ENCODE measurements at places on chromosomes 3 and 15.

GRCh38 chr3:67462187-67462586 is 192.2 kb downstream of the SUCLG2 start:
- H3K27me3 ChIP-seq, result no peaks in the 10 kb centered on the region
- H3K36me3 ChIP-seq, result no peaks in the 10 kb centered on the region
- H3K27ac ChIP-seq, result no peak overlapping the region
- no peak for DNase-seq

DNA sequence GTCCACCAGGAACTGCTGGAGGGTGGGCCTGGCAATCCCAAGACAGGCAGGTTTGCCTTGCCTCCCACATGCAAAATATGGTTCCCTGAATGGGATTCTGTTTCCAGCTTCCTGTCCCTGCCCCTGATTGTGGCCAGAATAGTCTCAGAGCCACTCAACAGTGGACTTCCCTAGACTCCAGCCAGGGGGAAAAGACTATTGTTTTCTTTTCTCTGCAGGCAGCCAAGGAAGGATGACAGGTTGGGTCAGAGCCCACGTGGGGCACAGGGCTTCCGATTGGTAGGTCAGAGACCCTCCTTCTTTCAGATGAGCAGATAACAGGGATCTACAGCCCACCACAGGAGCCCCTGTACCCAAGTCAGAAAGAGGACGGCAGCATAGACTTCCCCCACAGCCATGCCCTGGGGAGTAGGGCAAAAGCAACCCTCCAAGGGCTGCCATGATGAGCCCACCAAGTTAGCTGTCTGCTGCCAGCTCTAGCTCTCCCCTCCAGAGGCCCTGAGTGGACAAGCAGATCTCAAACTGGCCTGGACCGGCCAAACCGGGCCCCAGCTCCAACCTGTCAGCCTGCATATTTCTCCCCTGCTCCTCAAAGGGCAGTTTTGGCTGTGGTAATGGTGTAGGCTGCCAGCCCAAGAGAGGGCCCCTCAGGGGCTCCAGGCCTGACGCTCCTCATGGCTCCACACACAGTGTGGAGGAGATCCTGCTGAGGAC is 6.4 kb downstream of the TLR9 start:
- no peaks in the 10 kb centered on the region for H3K27me3 ChIP-seq
- H3K27ac ChIP-seq, result peak overlapping the region; percentile 80

- no peak overlapping the region for H3K4me3 ChIP-seq
- H3K4me1 ChIP-seq, result no peaks in the 10 kb centered on the region
- H3K27me3 ChIP-seq, result no peaks in the 10 kb centered on the region
- no peaks in the 10 kb centered on the region for H3K36me3 ChIP-seq
- no peak overlapping the region for H3K27ac ChIP-seq
Observed at GRCh38 chr15:37888356-37888755, 46.1 kb upstream of the TMCO5A start.

DNA sequence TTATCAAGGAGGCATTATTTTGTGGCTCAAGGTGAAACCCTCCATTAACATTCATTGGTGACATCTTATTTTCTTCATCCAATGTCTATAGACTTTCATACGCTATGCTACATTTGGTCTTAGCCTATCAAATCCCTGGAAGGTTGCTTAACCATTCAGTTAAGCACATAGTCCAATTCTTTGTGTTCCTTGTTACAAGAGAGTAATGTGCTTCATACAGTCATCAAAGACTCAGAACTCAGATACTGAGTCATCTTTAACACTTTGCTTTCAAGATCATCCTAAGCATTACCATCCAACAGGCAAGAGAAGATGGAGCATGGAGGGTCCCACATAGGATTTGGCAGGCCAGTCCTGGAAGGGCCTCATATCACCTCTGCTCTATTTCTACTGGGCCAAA is 1202.1 kb downstream of the ROBO1 start:
- DNase-seq, result no peak
- H3K27ac ChIP-seq, result no peak overlapping the region
- no peaks in the 10 kb centered on the region for H3K27me3 ChIP-seq
- H3K4me1 ChIP-seq, result no peaks in the 10 kb centered on the region
- no peak overlapping the region for H3K4me3 ChIP-seq

- no peaks in the 10 kb centered on the region for H3K4me1 ChIP-seq
- H3K4me3 ChIP-seq, result no peak overlapping the region
- H3K27ac ChIP-seq, result no peak overlapping the region
- H3K36me3 ChIP-seq, result no peaks in the 10 kb centered on the region
Observed at GRCh38 chr15:65962187-65962586, 92.9 kb downstream of the RAB11A start.

- no peaks in the 10 kb centered on the region for H3K36me3 ChIP-seq
- H3K4me3 ChIP-seq, result no peak overlapping the region
- H3K27ac ChIP-seq, result no peak overlapping the region
- no peaks in the 10 kb centered on the region for H3K27me3 ChIP-seq
Observed at GRCh38 chr3:134600685-134601463, 49.9 kb downstream of the KY start.

- no peaks in the 10 kb centered on the region for H3K27me3 ChIP-seq
- no peak overlapping the region for H3K27ac ChIP-seq
- H3K4me3 ChIP-seq, result no peak overlapping the region
- DNase-seq, result no peak
- H3K4me1 ChIP-seq, result no peaks in the 10 kb centered on the region
- H3K36me3 ChIP-seq, result no peaks in the 10 kb centered on the region
Observed at GRCh38 chr3:151331696-151332095, 2.3 kb upstream of the P2RY13 start.

DNA sequence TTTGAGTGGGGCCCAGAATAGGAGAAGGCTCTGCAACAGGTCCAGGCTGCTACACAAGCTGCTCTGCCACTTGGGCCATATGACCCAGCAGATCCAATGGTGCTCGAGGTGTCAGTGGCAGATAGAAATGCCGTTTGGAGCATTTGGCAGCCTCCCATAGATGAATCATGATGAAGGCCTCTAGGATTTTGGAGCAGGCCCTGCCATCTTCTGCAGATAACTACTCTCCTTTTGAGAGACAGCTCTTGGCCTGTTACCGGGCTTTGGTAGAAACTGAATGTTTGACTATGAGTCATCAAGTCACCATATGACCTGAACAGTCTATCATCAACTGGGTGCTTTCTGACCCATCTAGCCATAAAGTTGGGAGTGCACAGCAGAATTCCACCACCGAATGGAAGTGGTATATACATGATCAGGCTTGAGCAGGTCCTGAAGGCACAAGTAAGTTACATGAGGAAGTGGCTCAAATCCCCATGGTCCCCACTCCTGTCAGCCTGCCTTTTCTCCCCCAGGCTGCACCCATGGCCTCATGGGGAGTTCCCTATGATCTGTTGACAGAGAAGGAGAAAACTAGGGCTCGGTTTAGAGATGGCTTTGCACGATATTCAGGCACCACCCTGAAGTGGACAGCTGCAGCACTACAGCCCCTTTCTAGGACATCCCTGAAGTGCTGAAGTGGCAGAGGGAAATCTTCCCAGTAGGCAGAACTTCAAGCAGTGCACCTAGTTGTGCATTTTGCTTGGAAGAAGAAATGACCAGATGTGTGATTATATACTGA is 971.4 kb downstream of the MCTP2 start:
- no peak overlapping the region for H3K27ac ChIP-seq
- DNase-seq, result no peak
- no peaks in the 10 kb centered on the region for H3K4me1 ChIP-seq
- H3K36me3 ChIP-seq, result no peaks in the 10 kb centered on the region
- no peak overlapping the region for H3K4me3 ChIP-seq
- H3K27me3 ChIP-seq, result no peaks in the 10 kb centered on the region

DNA sequence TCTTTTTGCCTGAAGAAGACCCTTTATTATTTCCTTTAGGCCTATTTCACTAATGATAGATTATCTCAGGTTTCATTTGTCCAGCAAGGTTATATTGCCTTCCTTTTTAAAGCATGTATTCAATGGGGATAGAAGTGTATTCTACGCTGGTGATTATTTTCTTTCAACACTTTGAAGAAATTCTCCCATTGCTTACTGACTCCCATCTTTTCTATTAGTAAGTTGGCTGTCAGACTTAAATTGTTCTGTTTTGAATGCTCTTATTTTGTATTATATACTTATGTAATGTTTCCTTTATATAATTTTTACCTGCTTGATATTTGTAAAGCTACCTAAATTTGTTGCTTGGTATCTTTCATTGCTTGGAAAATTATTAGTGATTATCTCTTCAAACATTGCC is 445.1 kb upstream of the RASGRP1 start:
- H3K27ac ChIP-seq, result no peak overlapping the region
- no peaks in the 10 kb centered on the region for H3K27me3 ChIP-seq
- no peaks in the 10 kb centered on the region for H3K36me3 ChIP-seq

DNA sequence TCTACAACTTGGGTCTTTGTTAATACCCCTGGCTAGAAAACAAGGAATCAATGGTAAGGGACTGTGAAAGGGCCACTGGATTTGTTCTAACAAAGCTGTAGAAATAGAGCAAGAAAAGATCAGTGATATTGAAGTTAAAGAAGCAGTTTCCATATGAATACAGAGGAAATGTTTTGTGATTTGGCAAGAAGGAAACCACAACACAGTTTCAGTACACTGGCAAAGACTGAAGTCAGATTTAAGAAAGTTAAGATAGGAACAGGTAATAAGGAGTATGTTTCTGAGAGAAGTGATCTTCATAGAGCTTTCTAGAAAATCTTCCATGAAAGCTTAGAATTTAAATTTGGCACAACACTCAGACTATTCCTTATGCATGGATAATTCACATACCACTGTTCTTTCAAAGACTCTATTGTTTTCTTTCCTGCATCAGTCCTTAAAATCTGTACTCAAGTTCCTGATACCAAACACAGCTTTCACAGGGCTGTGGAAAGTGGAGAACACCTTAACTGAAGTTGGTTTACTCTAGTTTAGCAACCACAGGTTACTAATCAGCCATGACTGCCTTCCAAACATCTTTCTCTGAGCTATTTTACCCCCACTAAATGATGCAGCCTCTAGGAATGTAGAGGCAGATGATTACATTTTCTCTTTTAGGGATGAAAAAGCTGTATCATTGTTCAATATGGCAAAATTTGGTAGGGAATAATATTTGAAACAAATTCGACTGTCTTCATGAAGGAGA is 32.4 kb upstream of the ALCAM start:
- no peak overlapping the region for H3K27ac ChIP-seq
- no peaks in the 10 kb centered on the region for H3K4me1 ChIP-seq
- H3K27me3 ChIP-seq, result no peaks in the 10 kb centered on the region
- no peak for DNase-seq

DNA sequence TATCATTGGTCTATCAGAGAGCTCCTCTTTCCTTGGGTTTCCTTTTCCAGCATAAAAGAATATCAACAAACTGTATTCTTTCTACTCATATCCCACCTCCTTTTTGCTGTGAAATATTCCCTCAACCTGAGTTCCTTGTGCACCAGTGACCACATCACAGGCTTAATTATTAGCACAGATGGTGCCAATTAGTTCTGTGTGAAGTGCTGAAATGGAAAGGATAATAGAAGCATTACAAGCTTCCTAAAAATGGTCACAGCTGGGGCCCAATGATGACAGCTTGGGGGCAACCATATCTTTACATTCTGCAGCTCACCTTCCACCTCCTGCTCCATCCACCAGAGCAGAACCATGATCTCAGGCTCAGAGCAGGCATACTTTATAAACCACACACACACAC is 84.6 kb downstream of the ANO10 start:
- no peaks in the 10 kb centered on the region for H3K36me3 ChIP-seq
- H3K27me3 ChIP-seq, result no peaks in the 10 kb centered on the region
- no peaks in the 10 kb centered on the region for H3K4me1 ChIP-seq
- no peak overlapping the region for H3K4me3 ChIP-seq
- no peak for DNase-seq

- no peak overlapping the region for H3K27ac ChIP-seq
- no peak for DNase-seq
- H3K4me3 ChIP-seq, result no peak overlapping the region
Observed at GRCh38 chr15:78314181-78314581, 14.8 kb upstream of the SKIC8 start.

DNA sequence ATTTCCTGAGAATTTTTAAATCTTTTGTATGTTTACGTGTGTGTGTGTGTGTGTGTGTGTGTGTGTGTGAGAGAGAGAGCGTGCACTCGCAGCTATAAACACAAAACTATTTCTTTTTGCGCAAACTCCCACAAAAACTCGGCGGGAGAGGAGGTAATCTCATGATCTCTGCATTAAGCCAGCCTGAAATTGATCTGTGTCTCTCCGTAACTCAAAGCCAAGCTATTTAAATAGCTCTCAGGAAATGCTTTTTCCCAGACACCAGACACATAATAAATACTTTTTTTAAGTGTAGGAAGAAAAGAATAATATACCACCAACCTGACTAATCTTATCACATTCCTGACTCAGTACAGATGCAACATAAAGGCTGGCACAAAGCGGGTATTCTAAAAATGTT is 226.8 kb downstream of the MAGI1 start:
- H3K36me3 ChIP-seq, result no peaks in the 10 kb centered on the region
- no peaks in the 10 kb centered on the region for H3K27me3 ChIP-seq
- H3K4me3 ChIP-seq, result no peak overlapping the region
- H3K4me1 ChIP-seq, result no peaks in the 10 kb centered on the region
- H3K27ac ChIP-seq, result no peak overlapping the region

DNA sequence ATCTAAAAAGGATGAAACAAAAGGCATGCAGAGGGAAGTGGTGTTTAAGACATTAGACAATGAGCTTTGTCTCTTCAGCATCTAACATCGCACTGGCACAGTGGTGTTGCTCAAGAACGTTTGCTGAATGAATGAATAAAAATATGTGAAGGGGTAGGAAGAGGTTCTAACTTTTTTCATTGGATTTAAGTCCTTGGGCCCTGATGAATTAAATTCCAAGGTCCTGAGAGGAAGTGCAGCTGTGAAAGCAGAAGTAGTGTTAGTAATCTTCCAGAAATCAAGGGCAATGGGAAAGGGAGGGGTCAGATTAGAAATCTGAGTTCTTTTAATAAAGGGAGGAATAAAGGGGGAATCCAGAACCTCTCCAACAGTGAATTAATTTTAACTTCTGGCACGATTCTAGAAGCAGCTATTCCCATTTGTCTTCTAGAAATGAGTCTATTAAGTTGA is 29.6 kb downstream of the TLNRD1 start:
- DNase-seq, result no peak
- H3K4me3 ChIP-seq, result no peak overlapping the region
- H3K27me3 ChIP-seq, result no peaks in the 10 kb centered on the region
- H3K36me3 ChIP-seq, result no peaks in the 10 kb centered on the region
- no peak overlapping the region for H3K27ac ChIP-seq
- H3K4me1 ChIP-seq, result no peaks in the 10 kb centered on the region

DNA sequence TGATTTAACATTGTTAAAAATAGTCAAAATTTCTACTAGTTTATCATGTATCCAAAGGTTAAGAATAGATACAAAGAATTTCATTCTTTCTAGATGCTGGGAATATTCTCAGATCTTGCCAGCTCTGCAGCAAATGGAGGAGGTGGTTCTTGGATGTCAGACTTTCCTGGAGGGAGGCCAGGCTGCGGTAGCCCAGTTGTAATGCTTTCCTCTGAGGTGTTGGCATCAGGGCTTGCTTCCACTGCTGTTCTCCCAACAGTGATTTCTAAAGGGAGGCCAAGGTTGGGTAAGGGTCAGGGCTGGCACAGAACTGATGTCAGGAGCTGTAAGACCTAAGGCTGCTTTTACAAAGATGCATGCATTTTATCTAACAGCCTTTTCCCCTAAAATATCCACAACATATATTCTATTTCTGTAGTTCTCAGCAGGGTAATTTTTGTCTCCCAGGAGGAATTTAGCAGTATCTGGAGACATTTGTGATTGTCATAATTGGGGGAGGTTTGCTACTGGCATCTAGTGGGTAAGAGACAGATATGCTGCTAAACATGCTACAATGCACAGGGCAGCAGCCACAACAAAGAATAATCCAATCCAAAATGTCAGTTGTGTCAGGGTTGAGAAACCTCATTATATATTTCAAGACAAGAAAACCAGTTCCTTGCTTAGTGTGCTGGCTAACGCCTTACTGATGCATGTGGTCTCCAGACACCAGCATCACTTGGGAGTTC is 42.0 kb upstream of the SPTSSB start:
- H3K27ac ChIP-seq, result peak overlapping the region; percentile 54
- no peaks in the 10 kb centered on the region for H3K4me1 ChIP-seq
- peak; percentile 56 for DNase-seq
- H3K4me3 ChIP-seq, result no peak overlapping the region
- no peaks in the 10 kb centered on the region for H3K27me3 ChIP-seq

Measured in breast epithelium (tissue), 4 donors.